ENCODE measurements at places on chromosomes 13 and 19. TPM values are rescaled to one million over a fixed set of nuclear protein-coding genes. Genes with fewer than 3 reads are reported as not detected.

- ATAC-seq = no peak
These were observed 15.7 kb downstream of the FAM124A start for GRCh38 chr13:51237887-51238286.

DNA sequence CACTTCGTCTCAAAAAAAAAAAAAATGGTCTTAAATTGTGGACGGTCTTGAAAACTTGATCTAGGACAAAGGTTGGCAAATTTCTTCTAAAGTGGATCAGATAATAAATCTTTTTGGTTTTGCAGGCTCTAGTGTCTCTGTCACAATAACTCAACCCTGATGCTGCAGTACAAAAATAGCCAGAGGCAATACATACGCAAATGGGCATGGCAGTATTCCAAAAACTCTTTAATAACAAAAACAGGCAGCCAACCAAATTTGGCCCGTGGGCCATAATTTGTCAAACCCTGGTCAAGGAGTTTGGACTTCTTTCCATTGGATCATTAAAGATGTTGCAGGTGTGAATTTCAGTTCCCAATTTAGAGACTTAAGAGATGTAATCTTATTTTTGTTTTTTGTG is 93.5 kb upstream of the MRI1 start:
- ATAC-seq = no peak

DNA sequence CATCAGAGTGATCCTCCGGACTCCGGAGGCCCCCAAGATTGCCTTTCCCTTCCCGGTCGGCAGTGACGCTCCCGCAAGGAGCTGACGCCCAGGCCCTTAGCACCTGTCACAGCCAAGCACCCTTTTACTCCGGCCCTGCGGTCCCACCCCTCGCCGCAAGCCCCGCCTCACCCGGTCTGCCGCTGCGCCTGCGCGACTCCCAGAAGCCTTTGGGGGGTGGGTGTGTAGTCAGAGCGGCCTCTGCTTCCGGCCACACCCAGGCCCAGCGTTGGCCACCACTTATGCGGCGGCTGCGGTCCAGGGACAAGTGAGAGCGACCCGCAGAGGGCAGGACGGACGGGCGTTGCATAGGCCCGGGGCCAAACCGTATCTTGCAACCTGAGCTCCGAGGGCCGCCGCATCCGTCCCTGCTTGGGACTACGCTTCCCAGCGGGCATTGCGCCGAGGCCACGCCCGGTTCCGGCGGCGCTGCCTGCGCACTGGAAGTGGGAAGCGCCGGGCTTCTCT is 441 bp upstream of the ZFP28 start:
- peak; percentile 94 for ATAC-seq

- ATAC-seq = no peak
These were observed 5.7 kb downstream of the PGPEP1 start for GRCh38 chr19:18346091-18346490.

DNA sequence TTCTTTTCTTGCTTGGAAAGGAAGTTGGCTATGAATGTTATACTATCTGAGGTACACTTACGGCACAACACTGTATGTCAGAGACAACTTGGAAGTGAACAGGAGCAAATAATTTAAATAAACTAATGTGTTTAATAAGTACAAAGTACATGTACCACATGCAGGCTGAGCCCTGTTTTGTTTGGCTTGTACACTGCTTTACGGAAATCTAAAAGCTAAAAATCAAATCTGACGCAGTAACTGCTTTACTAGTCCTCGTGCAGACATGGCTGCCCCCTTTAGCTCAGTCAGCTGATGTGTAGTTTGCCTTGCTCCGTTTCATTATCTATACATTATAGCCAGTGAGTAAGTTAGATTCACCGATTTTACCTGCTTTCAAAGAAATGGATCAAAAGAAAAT is 36.5 kb downstream of the TDRD3 start:
- ATAC-seq = no peak

DNA sequence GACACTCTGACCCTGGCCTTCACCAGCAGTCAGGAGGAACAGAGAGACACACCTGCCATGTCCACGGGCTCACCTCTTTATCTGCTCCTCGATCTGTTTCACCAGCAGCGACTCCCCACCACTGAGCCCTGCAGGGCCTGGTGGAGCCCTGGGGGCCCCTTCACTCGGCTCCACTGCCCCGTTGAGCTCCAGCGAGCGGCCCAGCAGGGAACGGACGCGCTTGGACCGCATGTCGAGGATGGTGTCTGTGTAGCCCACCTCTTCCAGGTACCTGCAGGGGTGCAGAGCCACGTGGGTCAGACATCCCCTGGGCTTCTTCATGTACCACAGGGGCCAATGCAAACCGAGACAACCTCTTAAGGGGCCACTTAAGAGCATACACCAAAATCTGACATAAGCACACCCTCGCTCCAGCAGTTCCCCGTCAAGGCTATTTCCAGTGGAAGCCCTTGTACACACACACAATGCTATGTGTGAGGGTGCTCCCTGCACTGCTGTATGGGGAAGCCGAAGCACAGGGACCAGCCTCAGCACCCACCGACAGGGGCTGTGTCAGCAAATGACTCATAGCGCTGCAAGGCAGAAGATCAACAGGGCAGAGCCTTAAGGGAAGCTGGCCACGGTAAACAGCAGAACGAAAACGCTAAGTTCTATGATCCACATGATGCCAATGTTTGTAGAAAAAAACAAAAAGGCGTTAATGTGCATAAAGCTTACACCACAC is 12.7 kb upstream of the FKRP start:
- no peak for ATAC-seq

- ATAC-seq = no peak
These were observed 99.6 kb downstream of the SUCLA2 start for GRCh38 chr13:47901441-47901840.

DNA sequence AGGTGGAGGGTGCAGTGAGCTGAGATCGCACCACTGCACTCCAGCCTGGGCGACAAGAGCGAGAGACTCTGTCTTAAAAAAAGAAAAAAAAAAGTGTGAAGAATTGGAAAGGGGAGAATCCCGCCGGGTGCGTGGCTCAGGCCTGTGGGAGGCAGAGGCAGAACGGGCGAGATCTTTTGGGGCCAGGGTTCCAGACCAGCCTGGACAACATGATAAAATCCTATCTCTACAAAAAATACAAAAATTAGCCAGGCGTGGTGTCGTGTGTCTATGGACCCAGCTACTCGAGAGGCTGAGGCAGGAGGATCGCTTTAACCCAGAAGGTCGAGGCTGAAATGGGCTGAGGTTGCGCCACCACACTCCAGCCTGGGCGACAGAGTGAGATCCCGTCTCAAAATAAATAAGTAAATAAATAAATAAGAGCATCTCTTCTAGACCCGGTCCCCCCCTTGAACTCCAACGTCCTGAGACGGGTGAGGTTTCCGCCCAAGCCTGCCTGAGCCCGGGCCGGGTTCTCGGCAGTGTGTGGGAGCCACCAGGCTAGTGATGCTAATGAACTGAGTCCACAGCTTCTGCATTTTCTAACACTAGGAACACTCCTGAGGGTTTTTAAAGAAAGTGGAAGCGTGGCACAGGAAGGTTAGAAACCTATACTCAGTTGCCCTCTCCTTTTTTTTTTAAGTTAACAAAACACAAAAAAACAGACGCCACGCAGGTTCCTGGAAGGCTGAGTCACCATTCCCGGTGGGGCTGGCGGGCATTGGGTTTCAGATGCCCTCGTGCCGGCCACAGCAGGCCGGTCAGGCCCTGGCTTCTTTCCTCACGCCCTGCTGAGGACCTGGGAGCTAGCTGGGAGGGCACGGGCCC is 22.0 kb downstream of the GPX4 start:
- peak; percentile 18 for ATAC-seq

The GSX1 gene
- total RNA-seq = not detected

The PCDH17 gene
- not detected for total RNA-seq

The ZSCAN22 gene
- 4.3 TPM for total RNA-seq

The ACP7 gene
- not detected for total RNA-seq

The RTBDN gene
- total RNA-seq = not detected
